CD4-positive, alpha-beta T cell treated with Interferon alpha-2 for 1 hour (primary cell): ENCODE measurements at places on chromosomes 6 and 20.

- DNase-seq = no peak
These were observed 312.7 kb downstream of the PRL start for GRCh38 chr6:21984135-21984534.

DNA sequence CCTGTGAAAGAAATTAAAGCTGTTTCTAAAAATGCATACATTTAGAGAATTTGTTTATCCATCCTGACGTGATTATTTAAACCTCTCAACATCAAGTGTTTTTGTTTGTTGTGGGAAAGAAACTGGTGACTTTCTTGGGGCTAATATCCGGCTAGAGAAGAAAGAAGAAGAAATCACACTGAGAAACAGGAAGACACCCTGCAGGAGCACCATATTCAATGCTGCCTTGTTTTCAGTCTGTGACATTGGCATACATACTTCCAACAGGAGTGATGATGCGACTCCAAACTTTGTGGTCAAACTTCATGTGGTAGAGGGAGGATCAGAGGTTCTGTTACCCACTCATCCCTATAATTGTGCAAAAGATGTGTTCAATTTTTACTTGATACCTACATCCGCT lies 997.6 kb upstream of the CITED2 start:
- no peak for DNase-seq

DNA sequence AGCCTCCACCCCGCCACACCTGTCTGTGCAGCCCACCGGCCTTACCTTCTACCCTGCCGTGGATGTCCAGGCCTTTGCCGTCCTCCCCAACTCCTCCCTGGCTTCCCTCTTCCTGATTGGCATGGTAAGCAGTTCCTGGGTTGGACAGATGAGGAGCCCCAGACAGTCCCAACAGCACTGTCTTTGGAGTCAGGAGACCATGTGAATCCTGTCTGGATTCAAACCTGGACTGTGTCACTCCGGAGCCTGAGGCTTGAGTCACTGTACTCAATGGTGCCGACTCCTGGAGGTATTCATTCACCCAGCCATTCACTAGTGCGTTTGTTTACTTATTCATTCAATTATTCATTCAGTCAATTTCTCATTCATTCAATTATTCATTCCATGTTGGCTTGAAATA lies 20.0 kb upstream of the LBP start:
- no peak for DNase-seq

GRCh38 chr6:22333802-22334201 lies 37.0 kb upstream of the PRL start:
- no peak for DNase-seq

- DNase-seq = no peak
These were observed 3.0 kb upstream of the RREB1 start for GRCh38 chr6:7104752-7105151.

- no peak for DNase-seq
These were observed 21.2 kb upstream of the CCDC167 start for GRCh38 chr6:37520926-37521325.
